ENCODE measurements at places on chromosomes 3 and 15.

GRCh38 chr3:99765042-99765942 is 52.4 kb upstream of the CMSS1 start:
- peak; percentile 32 for DNase-seq

- peak; percentile 8 for DNase-seq
Observed at GRCh38 chr3:14764331-14765059, 54.3 kb upstream of the FGD5 start.

GRCh38 chr15:55992769-55993110 is 672 bp downstream of the NEDD4 start:
- DNase-seq: no peak

DNA sequence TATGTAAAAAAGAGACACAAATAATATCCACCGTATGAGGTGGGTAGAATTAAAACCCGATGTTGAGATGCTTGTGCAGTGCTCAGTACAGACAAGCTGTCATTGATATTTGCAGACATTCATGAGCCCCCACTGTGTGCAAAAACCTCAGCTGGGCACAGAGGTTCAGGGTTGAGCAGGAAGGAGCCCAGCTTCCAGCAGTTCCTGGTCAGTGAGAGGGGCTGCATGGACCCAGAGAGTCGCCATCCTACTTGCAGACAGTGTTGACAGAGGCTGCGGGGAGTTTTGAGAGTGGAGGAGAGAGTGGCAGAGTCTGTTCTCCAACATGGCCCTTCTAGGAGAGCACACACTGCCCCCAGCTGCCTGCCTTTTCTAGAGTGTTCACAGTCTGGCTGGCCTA is 6.1 kb upstream of the LTF start:
- DNase-seq: no peak

DNA sequence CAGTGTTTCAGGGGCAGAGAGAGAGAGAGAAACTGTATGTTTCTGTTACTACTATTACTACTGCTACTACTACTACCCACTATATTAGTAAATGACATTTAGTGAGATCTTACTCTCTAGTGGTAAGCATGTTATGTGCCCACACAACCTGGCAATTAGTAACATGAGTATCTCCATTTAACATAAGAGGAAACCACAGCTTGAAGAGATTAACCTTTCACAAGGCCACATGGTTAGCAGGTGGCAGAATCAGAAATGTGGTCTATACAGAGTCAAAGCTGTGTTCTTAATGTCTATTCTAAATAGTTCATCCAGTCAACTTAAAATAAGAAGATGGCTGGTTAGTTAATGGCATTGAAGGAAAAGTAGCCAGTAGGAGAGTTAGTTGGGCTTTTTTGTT is 961.6 kb downstream of the MCTP2 start:
- peak; percentile 11 for DNase-seq

DNA sequence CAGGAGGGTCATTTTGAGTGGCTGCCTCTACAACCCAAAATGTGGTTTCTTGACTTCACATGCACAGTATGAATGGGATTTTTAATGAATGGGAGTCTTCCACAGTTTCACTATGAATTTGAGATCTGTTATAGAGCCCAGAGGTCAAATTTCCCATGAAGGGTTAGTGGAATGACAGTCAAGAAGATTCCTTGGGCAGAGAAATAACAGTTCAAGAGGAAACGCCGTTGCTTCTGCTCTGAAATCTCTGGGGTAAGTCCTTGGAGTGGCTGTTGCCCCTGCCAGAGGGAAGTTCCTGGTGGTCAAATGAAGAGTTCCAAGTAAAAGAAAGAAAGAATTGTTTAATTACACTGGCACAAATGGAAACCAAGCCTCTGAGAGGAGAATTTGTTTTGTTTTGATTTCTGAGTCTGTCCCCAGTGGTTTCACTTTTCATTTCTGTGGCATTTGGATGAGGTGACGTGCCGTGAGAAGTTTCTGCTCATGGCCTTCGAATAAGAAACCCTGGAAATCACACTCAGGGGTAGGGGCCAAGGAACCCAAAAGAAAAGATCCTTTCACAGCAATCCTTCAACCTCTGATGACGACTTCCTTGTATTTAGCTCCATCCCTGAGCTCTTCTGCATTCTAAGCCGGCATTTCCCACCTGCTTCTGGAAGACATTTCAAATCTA is 77.5 kb upstream of the IL12A start:
- DNase-seq: no peak

DNA sequence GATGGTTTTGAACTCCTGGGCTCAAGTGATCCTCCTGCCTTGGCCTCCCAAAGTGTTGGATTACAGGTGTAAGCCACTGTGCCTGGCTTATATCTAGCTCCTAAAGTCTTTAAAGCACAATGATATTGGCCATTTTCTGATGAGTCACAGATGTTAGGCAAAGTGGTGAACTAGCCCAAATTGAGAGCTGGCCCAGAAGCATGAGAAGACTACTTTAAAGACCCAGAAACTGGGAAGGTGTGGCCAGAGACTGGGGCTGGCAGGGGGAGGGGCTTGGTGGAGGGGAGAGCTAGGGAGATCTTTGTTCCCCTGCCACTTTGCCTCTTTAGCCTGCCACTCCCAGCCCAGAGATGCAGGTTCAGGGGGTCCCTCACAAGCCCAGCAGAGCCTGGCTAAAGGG is 21.6 kb downstream of the CHRNA3 start:
- peak; percentile 3 for DNase-seq

DNA sequence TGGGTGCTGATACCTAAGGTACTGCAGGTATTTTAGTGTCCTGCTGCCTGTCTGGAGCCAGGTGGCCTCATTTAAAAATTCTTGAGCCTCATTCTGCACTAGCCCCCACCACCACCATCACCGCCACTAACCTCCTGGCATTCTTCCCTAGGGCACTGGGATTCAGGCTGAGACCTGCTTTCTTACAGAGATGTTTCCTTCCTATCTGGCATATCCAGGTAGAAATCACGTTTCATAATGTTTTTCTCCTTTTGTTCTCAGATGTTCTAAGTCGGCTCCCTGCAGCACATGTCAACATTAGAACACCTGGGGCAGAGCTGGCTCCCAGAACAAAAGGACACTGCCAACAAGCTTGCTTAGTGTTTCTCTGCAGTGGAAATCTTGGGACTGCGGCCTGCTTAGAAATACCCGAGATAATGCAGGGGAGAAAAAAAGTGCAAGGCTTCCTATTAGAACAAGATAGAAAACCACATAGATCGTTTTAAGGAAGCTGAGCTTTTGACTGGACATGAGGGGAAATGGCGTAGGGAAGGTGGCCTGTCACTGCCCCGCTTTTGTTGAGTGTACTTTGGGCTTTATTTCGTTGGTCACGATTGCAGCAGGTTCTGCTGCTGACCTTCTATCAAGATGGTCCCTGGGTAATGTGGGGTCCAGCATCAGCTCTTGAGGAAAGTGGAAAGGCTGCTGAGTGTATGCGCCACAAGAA is 59.6 kb upstream of the PPARG start:
- DNase-seq: no peak

DNA sequence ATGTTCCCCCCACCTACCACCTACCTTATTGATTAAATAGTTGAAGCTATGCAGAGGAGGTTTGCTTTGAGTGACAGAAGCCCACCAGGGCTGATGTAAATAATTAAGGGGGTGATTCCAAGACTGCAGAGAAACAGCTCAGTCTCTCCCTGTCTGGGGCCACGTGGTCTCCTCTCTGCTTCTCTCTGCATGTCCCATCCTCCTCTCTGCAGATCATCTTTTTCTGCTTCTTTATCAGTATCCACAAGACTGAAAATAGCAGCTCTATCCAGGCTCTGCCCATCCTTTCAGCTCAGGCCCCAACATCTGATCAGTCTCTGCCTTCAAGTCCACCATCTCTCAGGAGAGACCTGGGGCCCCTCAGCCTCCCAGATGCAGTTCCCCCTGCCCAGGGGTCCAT is 110.8 kb downstream of the ANP32A start:
- DNase-seq: no peak

- no peak for DNase-seq
Observed at GRCh38 chr3:141091426-141091825, 40.3 kb downstream of the SPSB4 start.

- no peak for DNase-seq
Observed at GRCh38 chr3:131733086-131733841, 230.5 kb upstream of the MRPL3 start.

DNA sequence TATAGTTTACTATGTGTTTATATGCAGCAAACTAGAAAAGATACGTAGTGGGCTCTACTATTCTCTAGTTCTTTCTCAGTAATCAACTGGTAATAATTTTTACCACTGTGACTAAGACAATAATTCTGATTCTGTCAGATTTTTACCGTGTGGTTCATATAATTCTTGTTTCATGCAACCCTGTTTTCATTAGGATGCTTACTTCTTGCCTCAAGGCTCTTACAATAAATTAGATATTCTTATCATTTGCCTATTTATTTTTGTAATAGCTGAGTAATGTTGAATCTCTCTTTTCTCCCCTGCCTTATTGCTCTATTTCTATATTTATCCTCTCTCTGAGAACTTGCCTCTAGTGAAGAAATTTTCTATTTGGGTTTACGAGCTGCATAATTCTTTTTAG is 524.7 kb downstream of the NAALADL2 start:
- peak; percentile 47 for DNase-seq

- DNase-seq: no peak
Observed at GRCh38 chr3:34077417-34078195, 279.2 kb downstream of the PDCD6IP start.

DNA sequence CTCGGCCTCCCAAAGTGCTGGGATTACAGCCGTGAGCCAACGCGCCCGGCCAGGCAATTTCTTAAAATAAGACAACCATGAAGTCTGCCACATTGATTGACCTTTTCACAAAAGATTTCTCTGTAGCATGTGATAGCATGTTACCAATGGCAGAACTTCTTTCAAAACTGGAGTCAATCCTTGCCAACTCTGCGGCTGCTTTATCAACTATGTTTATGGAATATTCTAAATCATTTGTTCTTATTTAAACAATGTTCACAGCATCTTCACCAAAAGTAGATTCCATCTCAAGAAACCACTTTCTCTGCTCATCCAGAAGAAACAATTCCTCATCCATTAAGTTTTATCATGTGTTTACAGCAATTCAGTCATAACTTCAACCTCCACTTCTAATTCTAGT is 9.4 kb downstream of the UBR1 start:
- DNase-seq: no peak

GRCh38 chr3:9769012-9769411 is 735 bp downstream of the CAMK1 start:
- DNase-seq: no peak

DNA sequence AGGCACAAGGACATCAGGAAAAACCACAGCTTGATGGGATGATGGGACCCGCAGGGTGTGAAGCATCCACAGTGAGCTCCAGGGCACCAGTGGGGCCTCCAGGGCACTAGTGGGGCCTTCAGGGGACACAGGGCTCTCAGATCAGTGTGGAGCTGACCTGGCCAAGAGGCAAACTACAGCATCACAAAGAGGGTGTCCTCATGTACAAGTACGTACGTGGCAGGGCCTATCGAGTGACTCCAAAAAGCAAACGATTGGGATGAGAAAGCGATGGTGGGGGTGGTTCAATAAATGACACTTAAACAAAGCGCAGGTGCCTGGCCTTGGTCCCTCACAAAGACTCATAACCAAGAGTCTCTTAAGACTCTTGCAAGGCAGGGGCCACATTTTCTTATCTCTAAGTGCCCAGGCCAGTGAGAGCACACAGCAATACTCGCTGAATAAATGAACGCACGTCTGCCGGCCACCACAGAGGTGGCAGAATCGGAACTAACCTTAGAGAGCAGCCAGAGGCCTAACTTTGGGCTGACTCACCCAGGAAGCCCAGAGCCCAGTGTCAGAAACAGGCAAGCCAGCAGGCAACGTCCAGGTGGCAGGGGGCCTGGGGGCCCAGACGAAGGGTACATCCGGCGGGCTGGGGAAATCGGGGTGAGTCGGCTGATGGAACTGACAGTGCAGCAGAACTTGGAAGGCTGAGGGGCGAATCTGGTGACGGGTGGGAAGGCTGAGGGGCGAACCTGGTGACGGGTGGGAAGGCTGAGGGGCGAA is 8.7 kb downstream of the PCSK6 start:
- DNase-seq: no peak

DNA sequence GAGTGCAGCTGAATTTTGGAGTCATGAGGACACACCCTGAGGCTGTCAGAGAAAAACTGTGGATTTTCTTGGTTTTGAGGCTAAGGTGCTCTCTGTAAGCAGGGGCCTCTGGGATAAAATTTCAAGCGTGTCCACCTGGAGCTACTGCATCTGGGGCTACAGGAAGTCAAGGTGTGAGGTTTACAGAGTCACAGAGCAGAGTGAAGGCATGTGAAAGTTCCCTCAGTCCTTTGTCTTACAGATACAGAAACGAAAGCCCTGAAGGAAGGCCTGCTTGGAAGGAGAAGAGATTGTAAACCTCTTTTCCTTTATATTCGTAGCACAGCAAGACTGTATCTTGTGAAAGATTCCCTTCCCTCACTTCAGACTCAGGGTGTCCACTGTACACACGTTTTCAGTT is 138.6 kb downstream of the OPA1 start:
- no peak for DNase-seq

GRCh38 chr3:194672876-194673275 is 885 bp upstream of the LSG1 start:
- peak; percentile 13 for DNase-seq

DNA sequence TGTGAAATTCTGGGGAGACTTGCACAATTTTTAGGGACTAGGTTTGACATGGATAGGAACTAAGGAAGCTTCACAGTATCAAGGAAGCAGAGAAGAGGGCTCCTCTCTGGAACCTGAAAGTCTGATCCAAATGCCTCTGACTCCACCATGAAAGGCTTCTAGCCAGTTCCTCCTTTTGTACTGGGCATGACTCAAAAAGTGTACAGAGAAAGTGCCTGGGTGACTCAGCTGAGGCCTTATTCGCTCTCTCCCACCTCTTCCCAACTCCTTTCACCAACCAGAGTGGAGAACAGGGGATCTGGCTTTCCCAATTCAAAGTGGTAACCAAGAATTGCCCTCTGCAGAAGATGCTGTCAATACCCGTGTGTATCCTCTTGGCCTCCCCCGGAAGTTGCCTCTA is 342.9 kb upstream of the PROK2 start:
- peak; percentile 89 for DNase-seq

DNA sequence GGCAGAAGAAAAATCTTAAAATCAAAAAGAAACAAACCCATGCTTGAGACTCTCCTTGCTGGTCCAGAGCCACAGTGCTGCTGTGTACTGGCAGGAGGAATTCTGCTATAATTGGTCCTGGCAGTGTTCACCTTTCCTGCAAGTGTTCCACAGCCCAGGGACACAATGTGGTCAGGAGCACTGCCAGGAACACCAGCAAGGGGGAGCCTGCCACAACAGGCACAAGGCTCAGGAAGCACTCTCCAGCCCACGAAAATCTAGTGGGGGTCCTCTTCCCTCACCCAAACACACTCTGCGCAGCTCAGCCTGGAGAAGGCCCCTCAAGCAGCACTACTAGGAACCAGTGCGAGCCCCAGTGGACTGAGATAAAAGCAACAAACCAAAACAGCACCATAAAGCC is 92.9 kb downstream of the UBE3A start:
- DNase-seq: peak; percentile 39

- no peak for DNase-seq
Observed at GRCh38 chr3:26472345-26472744, 150.2 kb upstream of the LRRC3B start.

- no peak for DNase-seq
Observed at GRCh38 chr3:23209103-23209502, 6.0 kb downstream of the UBE2E2 start.

- peak; percentile 92 for DNase-seq
Observed at GRCh38 chr15:72229076-72229946, 1.7 kb downstream of the PKM start.

Data from fibroblast of mammary gland (primary cell).